ENCODE measurements at places on chromosomes 7 and 10.

DNA sequence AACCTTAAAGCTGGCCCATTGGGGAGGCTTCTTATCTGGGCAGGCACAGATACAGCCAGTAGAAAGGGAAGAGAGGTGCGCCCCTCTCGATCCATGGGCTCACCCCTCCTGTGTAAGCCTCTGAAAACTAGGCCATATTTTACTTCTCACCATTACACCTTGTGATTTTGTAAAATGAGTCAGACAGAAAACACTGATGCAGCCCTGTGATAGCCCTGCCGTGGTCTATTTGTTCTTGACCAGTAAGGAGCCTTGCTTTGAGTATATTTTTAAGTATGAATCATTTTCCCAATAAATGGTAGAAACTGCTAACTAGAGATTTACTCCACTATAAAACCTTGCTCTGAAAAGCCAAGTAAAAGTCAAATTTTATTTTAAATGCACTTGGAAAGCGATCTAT, 329.8 kb upstream of the MBL2 start:
- no peak for DNase-seq

GRCh38 chr7:4834601-4835397, 27.0 kb downstream of the PAPOLB start:
- no peak for DNase-seq

DNA sequence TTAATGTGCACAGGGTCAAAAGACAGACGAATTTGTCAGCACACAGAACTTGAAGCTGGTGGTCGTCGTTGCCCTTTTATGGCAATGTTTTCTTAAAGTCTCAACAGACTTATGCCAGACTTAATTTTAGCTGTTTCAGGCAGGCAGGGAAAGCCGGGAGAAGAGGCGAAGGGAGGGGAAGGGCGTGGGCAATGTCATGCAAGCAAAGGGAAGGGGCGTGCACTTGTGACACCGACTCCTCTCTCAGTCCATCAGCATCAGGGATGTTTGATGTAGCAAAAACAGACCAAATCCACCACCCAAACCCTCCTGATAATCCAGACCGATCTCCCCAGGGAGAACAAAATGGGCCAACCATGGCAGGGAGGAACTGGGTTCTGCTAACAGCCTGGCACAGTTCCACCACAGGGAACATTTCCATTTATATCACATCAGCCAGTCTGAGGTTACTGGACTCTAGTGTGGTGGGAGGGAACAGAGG, 118.1 kb upstream of the RHEB start:
- DNase-seq, result no peak

DNA sequence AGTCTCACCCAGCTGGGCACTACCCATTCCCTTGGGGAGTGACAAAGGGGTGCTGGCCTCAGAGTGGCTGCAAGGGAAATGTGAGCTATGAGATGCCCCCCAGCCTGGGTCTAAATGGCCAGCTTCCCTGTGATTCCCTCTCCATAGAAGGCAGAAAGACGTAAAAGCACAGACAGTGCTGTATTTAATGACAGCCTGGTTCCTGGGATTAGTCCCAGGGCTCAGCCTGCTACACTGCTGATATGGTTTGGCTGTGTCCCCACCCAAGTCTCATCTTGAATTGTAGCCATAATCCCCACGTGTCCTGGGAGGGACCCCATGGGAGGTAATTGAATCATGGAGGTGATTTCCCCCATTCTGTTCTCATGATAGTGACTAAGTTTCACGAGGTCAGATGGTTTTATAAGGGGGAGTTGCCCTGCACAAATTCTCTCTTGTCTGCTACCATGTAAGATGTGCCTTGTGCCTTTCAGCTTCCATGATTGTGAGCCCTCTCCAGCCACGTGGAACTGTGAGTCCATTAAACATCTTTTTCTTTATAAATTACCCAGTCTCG, 23.9 kb upstream of the CALN1 start:
- DNase-seq, result no peak

GRCh38 chr7:105675934-105676371, 94.7 kb upstream of the EFCAB10 start:
- DNase-seq, result no peak
